CD4-positive, alpha-beta memory T cell (primary cell): ENCODE measurements at places on chromosomes 7 and 10. TPM values are rescaled to one million over a fixed set of nuclear protein-coding genes. Genes with fewer than 3 reads are reported as not detected.

- no peak for DNase-seq
Measured at GRCh38 chr7:39621784-39622411, 1.5 kb upstream of the RALA start.

DNA sequence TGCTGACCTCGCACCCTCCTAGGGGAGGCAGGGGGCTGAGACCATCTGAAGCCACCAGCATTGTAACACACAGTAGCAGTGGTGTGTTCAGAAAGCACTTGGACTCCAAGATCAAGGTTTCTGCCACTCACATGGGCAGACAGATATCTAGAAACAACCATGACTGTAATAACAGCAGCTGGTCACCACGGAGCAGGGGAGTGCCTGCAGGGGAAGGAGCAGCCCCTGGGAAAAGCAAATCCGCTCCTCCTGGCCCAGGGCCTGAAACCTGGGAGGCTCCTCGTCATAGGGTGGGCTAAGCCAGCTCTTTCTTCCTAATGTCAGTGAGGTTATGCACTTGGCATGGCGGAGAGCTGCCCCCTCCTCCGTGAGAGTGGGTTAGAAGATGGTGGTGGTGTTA is 118.4 kb upstream of the INSYN2A start:
- no peak for DNase-seq

DNA sequence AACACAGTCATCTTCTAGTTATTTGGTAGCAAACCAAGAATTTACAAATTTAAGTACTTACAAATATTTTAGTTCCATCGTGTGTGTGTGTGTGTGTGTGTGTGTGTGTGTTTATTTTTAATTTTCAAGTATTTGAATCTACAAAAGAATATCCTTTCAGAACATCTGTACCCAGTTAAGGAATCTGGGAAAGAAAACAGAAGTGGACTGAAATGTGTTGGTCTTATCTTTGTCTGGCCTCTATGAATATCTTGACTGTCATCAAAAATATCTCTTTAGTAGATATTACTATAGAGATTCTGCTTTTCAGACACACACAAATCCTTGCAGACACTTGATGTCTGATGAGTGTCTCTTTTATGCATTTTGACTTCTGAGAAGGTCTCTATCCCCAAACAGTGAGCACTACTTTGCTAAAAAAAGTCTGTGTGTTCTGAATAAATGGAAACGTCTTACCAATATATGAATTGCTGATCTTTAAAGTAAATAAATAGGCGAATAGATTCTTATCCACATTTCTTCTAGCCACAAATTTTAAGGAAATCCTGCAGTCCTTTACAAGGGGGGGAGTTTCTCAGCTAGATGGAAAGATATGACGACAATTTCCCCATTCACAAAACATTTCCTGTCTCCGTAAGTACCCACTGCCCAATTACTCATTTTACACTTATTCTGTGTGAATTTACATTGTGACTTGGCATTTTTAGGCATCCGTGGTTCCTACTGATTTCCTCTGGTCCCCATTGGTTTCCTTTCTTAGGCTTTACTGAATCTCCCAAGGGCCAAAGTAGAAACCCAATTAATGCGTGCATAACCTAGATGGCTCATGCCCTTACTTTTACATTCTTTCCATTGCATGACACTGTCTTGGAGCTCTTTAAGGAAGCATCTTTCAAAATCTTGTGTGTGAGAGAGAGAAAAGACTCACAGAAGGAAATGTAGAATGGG is 36.0 kb downstream of the NRCAM start:
- no peak for DNase-seq

The RPP38 gene
- 21.8 TPM for total RNA-seq

- no peak for DNase-seq
Measured at GRCh38 chr7:108598153-108598552, 28.5 kb downstream of the DNAJB9 start.

GRCh38 chr7:135666156-135666555 is 3.8 kb downstream of the STMP1 start:
- DNase-seq: no peak

- no peak for DNase-seq
Measured at GRCh38 chr7:34365011-34365410, 293.0 kb upstream of the NPSR1 start.

- no peak for DNase-seq
Measured at GRCh38 chr10:77390481-77390891, 247.1 kb downstream of the KCNMA1 start.

The GHITM gene
- total RNA-seq: 88.6 TPM

DNA sequence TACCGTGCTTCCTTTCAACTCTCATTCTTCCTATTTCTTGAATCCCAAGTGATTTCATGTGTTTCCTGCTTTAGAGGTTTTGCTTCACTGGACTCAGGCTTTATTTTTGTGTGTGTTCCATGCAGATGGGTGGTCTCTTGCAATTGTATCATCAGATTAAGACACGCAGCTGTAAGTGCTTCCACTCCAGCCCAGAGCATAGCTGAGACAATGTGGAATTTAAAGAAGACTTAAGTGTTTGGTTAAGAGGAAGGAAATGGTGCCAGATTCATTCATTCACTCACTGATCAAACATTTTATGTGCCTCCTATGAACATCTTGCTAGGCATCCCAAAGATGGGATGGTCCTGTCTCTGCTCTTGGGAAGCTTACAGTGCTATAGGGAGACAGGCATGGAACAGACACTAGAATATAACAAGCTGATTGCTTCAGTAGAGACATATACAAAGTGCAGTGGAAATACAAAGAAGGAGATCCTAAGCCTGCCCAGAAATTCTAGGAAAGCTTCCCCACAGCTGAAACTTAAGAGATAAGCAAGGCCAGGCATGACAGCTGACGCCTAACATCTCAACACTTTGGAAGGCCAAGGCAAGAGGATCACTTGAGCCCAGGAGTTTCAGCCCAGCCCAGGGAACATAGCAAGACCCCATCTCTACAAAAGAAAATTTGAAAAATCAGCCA is 46.1 kb upstream of the LRRC17 start:
- no peak for DNase-seq

DNA sequence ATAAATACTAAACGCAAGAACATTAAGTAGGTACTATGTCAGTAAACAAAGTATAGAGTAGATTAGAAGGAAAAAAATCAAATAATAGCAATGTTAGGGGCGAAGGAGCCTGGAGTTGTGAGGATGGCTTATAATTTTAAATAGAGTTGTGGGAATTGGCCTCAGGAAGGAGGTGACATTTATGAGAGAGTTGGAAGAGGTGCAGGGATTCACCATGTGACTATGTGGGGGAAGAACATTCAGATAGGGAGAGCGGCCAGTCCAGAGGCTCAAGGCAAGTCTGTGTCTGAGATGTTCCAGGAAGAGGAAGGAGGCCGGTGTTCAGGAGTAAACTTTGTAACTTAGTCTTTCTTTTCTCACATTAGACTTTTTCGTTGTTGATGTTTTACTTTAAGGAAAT is 778.6 kb upstream of the C7orf33 start:
- no peak for DNase-seq

- no peak for DNase-seq
Measured at GRCh38 chr7:16367115-16367514, 54.2 kb downstream of the CRPPA start.

The TBX20 gene
- not detected for total RNA-seq

The MSMB gene
- not detected for total RNA-seq

DNA sequence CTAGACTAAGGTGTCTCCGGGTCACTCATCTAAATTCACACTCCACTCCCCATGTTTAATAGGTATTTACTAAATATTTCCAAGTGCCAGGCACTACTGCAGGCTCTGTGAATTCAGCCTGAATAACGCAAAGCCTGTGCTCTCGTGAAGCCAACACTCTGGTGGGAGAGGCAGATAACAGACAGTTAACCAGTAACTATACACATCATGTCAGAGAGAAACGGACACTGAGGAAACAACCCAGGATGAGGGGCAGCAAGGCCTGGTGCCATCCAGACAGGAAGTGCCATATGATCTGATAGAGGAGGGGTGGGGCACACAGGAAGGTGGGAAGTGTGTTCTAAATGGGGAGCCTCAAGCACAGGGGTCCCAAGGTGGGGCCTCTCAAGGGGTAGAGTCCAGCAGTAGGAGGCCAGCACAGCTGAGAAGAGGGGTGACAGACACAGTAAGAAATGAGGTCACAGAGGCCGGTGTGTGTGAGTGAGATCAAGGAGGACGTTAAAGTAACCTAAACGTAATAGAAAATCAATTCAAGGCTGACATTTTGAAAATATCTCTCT is 85.3 kb downstream of the LARP4B start:
- DNase-seq: no peak

- no peak for DNase-seq
Measured at GRCh38 chr10:85537561-85537960, 829.0 kb downstream of the GRID1 start.

DNA sequence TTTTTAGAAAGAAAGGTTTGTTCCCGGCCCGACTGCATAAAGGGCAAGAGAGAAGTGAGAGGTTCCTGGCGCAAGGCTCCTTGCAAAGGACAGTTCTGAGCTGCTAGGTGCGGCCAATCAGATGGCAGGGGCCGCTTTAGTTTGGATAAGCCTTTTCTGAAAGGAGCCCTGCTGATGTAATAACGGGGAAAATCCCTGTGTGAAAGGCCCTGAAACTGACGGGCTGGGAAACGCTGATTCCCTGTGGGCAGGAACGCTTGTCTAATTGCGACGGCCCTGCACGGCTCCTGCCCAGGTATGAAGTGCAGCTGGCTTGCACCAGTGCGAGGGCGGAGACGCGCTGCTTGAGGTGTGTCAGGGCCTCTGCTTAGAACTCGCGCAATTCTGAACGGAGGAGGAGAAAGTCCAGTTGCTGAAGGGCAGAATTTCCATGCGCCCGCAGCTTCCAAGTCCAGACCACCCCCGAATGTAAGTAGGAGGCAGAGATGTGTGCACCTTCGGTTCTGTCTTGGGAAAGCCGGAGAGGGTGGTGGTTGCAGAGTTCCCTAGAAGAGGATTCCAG is 30.5 kb downstream of the TACC2 start:
- no peak for DNase-seq

DNA sequence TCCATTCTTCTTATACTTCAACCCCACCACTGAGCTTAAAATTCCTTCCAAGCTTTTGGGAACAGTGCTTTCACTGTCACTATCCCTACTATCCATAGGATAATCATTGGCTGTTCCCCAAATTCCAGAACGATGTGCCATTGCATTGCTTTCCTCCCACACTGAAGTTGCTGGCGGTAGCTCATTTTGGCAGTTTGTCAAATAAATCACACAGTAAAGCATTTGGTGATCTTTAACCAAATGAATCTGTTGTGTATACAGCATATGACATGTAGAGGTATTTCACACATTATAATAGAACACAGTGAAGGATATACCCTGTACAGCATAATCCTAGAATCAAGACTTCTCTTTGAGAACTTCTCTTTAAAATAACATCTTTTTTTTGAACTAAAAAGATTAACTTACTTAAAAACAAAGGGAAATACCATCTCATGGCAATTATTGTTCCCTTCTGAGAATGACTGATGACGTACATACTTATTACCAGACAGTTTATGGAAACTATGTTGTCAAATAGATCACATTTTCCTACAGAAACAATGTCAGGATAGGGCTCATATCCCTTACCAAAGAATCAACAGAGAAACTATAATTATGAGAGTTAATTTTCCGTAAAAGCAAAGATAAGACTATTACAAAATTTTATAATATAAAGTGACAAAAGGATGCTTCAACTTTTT is 93.6 kb downstream of the CTNNA3 start:
- no peak for DNase-seq
